AG20443 (cell line): ENCODE measurements at places on chromosomes 3 and 15.
A peak's percentile ranks its signal among the peaks of the same experiment; 100 is the strongest.

- DNase-seq = no peak
Measured at GRCh38 chr3:55792009-55792408, 304.9 kb upstream of the WNT5A start.

DNA sequence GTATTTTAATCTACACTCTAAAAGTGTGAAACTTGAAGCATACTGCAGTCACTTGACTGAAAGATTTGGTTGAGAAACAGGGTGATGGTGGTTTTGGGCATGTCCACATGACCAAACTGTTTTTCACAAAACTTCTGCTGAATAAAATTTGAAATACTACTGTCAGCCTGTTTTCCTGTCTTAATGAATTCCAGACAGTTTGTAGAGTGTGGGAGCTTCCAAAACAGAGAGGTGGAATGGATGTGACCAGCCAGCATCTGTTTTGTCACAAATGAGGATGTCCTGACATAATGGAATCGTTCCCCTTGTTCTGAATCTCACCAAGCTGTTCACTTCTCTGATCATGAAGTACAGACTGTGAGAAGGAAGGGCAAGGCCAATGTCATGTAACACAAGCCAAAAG lies 11.8 kb downstream of the MITF start:
- no peak for DNase-seq

DNA sequence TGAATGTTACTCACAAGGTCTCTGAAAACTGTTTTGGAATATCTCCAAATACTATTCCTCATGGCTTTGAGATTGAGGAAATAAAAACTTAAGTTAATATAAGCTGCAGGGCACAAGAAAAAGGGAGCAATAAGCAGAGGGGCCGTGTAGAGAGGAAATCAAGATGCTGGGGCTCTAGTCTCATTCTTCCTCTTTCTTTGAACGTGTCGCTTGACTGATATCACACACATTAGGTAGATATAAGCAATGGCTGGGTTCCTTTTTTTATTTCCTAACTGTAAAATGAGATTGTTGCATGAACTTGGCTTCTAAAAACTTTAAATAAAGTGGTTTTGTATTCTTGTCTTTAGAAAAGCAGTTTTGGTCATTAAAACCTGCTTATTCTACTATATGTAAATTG lies 326.7 kb upstream of the ROPN1 start:
- DNase-seq = no peak

GRCh38 chr3:31244929-31245817 lies 287.6 kb upstream of the STT3B start:
- no peak for DNase-seq

DNA sequence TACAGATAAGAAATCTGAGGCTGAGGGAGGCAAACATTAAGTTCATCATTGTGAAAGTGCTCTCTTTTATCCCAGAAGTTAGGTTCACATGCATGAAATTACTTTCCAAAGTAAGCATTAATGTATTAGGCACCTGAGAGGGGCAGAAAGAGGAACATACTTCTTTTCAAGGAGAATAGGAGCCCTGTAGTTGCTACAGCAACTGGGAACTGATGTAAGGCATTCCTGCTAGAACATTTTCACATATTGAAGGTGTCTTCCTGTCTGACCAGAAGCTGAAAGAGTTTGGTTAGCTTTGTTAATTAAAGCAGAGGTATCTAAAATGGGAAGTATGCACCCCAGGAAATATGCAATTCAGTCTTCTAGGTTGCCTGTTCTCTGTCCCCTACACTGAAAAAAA lies 65.5 kb upstream of the ZBTB20 start:
- no peak for DNase-seq

- DNase-seq = no peak
Measured at GRCh38 chr15:70447928-70448698, 315.2 kb downstream of the UACA start.

DNA sequence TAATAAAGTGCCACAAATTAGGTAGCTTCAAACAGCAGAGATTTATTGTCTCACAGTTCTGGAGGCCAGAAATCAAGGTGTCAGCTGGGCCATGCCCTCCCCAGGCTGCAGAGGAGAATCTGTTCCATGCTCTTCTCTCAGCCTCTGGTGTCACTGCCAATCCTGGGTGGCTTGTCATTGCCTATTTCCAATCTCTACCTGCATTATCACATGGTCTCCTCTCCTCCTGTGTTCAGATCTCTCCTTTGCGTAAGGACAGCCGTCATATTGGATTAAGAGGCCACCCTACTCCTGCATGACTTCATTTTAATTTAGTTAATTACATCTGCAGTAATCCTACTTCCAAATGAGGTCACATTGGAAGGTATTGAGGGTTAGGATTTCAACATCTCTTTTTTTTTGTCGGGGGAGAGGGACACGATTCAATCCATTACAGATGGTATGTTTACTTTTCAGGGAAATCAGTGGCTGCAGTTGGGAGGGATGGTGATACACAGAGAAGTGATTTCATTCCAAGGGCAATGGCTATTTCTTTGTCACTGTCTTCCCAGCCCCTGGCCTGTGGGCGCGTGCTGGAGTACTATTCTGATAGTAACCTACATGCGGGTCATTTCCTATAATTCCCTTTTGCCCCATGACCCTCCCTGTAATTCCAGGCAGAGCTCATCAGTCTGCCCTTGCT lies 169.4 kb downstream of the MINAR1 start:
- no peak for DNase-seq

- DNase-seq = no peak
Measured at GRCh38 chr3:129890125-129890524, 3.4 kb downstream of the TMCC1 start.

- no peak for DNase-seq
Measured at GRCh38 chr3:44033123-44033522, 208.6 kb upstream of the TOPAZ1 start.

GRCh38 chr3:84904816-84905555 lies 53.8 kb upstream of the CADM2 start:
- DNase-seq = no peak

DNA sequence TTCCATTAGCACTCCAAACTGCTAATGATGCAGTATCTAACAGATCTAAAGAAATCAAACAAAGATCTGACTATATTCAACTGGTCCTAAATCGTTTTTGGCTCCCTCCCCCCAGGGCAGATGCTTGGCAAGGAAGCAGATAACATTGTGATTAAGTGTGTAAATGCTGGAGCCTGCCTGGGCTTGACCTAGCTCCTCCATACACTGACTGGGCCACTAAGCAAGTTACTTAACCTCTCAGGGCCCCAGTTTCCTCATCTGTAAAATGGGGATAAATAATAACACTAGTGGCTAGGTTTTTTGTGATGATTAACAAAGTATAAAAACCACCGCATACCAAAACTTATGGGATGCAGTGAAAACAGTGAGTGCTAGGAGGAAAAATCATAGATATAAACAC lies 9.2 kb downstream of the EID1 start:
- DNase-seq = no peak

- no peak for DNase-seq
Measured at GRCh38 chr3:38542401-38543298, 46.5 kb downstream of the EXOG start.

GRCh38 chr3:172135185-172135584 lies 95.8 kb downstream of the FNDC3B start:
- no peak for DNase-seq

DNA sequence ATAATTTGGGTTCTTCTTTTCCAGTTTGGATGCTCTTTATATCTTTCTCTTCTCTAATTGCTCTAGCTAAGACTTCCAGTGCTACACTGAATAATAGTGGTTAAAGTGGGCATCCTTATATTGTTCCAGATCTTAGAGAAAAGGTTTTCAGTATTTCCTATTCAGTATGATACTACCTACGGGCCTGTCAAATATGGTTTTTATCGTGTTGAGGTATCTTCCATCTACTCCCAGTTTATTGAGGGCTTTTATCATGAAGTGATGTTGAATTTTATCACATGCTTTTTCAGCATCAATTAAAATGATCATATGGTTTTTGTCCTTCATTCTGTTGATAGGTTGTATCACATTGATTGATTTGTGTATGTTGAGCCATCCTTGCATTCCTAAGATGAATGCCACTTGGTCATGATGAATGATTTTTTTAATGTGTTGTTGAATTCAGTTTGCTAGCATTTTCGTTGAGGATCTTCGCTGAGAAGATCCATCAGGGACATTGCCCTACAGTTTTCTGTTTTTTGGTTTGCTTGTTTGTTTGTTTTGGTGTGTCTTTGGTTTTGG lies 3.0 kb upstream of the LRRC34 start:
- no peak for DNase-seq

GRCh38 chr3:46293035-46293724 lies 50.9 kb downstream of the CCR3 start:
- no peak for DNase-seq

DNA sequence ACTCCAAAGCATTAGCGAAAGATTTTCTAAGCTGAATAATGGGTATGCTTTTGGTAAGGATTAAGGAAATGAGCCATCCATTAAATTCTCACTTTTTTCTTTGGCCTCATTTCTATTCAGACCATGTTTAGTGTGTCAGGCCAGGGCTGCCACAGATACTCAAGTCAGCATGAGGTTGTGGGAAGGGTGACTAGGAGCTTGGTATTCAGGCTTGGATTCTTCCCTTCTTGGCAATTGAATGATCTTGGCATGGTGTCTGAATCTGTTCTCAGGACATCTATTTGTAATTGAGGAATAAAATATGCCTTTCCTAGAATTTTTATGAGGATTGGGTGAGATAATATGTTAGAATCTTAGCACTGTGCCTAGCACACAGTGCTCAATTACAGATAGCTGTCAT lies 11.2 kb downstream of the CCNB2 start:
- peak; percentile 69 for DNase-seq

DNA sequence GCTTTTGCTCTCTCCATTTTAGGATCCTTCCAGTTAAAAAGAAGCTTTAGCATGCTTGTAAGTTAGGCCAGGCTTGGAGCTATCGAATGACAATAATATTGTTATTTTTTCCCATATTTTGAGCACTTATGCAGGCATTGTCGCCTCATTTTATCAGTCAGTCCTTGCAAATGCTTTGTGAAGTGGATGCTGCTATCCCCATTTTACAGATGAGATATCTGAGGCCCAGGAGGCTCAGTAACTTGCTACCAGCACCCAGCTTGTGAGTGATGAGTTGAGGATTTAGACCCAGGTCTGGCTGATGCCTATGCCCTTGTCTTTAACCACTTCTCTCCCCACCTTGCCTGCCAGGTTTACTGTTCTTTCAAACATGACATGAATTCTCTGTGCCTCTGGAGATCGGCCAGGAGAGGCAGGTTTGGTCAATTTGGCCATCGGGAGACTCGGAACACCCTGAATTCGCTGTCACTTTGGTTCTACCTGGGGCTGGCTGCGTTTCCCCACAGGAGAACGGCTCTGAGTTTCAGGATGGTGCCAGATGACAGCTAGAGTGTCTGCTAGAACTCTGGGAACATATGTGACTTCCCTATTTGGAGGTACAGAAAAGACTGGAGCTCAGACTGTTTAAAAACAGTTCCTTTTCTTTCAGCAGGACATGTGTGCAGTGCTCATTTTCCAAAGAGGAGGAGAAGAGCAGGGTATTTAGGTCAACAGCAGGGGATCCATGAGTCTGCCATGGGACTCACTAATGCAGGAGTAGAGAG lies 25.5 kb upstream of the ZNF710 start:
- no peak for DNase-seq

DNA sequence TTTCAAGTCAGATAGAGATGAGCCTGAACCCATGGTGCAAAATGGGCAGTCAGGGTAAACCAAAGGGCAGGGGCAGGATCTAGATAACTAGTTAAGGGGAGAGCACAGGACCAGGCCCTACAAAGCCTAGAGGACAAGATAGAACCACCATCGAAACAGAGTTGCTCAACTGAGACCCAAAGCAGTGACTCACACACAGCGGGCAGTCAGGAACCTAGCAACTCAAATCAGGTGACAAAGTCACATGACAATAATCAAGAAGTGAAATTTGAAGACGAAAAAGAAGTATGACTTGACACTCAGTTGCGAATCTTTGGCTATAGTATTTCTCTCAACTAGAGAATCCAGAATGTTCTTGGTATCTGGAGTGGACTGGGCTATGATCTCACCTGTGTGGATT lies 136.0 kb upstream of the PTPRG start:
- no peak for DNase-seq

GRCh38 chr15:57591822-57592367 lies at the start of gene MYZAP:
TSS of gene MYZAP (plus strand) at chr15:57591904. CDS start at chr15:57592035, 131 bp downstream.
- peak; percentile 91 for DNase-seq

GRCh38 chr3:129286081-129286480 lies 7.4 kb downstream of the HMCES start:
- DNase-seq = no peak

GRCh38 chr3:49616491-49616941 lies 57.6 kb upstream of the APEH start:
- peak; percentile 83 for DNase-seq

- DNase-seq = no peak
Measured at GRCh38 chr15:69554279-69554961, 101.8 kb downstream of the RPLP1 start.

DNA sequence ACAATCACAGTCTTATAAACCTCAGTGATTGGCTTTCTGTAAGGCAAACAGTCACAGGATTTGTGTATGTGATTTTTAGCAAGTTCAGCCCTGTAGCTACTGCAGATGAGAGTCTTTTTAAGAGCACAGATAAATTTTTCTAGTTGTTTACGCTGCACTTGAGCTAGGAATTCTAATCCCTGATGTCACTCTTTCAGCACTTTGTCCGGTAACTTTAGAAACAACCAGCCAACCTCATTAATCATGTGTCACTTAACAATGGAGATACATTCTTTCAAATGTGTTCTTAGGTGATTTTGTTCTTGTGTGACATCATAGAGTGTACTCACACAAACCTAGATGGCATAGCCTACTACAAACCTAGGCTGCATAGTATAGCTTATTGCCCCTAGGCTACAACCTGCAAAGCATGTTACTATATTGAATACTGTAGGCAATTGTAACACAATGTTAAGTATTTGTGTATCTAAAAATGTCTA lies 36.8 kb upstream of the GOLGA6L2 start:
- no peak for DNase-seq

DNA sequence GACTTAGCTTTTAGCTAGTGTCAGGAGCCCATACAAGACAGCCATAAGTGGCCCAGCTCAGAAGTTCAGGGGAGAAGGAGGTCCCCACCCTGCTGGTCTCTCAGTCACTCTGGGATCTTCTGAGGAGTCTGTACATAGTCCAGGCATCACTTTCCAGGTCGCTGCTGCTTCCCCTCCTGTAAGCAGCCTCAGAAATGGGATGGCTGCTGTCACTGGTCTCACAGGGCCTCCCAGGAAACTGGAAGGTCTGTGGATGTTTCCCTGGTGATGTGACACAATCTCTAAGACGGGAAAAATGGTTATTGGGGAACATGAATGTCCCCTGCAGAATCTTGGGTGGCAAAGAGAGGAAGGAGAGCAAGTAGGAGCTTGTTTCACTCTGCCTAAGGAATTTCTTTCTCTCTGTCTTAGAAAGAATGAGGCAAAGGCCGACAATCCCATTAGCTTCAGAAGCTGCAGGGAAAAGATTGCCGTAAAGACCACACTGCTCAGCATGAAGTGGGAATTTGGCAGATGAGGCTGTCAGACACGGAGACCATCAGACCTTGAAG lies 43.2 kb upstream of the TNFAIP8L3 start:
- DNase-seq = no peak

GRCh38 chr3:14785207-14786155 lies 33.3 kb upstream of the FGD5 start:
- no peak for DNase-seq

GRCh38 chr15:93029836-93030429 lies 59.1 kb downstream of the RGMA start:
- DNase-seq = peak; percentile 48
